ENCODE measurements at places on chromosomes 1 and 21. TPM values are rescaled to one million over a fixed set of nuclear protein-coding genes. Genes with fewer than 3 reads are reported as not detected.

The CFHR5 gene
- total RNA-seq: under 0.01 TPM

The RGS16 gene
- 0.27 TPM for total RNA-seq

The PAQR7 gene
- 25.6 TPM for total RNA-seq

The EPHA2 gene
- total RNA-seq: 0.54 TPM

The HTR6 gene
- total RNA-seq: under 0.01 TPM

The NOTCH2NLA gene
- total RNA-seq: 98.8 TPM

The JUN gene
- 1,199 TPM for total RNA-seq

- DNase-seq: no peak
Measured at GRCh38 chr1:183876309-183876708, 71.4 kb downstream of the RGL1 start.

DNA sequence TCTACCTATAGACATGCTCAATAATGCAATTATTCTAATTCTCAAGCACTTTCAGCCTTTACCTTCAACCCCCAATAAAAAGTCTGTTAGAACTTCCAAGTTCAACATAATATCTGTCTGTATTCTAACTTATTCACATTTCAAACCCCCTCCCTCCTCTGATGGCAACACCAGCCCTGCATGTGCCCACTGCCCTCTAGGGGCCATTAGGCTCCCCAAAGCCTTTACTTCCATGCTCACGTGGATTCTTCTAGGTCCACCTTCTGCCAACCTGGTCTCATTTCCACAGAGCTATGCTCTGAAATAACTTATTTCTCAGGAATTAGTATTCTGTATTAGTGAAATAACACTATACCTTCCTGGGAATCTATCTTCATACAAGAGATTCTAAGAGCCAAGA, 22.2 kb upstream of the KPRP start:
- no peak for DNase-seq

- DNase-seq: peak; percentile 50
Measured at GRCh38 chr1:112674986-112675727, 698 bp downstream of the MOV10 start.

GRCh38 chr1:246773213-246773641, 49.0 kb downstream of the SCCPDH start:
- DNase-seq: no peak

GRCh38 chr1:228007049-228007800, 427 bp downstream of the WNT3A start:
- no peak for DNase-seq

DNA sequence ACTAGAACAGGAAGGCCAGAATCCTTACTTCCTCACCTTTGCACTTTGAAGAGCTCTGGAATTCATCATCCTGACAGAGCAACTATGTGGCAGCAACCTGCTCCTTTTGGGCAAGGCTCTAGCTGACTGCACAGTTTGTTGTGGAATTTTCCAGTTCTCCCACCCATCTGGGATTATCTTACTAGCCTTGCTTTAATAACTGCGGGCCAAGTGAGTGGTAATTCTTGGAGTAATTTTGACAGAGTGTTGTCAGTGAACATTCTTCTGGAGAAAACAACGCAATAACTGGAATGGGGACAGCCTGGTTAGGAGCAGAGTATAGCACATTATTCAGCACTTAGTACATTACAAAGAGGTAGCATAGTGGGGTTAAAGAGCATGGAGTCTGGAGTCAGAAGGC, 75.3 kb downstream of the NTMT2 start:
- DNase-seq: no peak

GRCh38 chr21:15543473-15543872, 186.3 kb upstream of the USP25 start:
- no peak for DNase-seq

GRCh38 chr1:113248494-113248893, 141.8 kb upstream of the MAGI3 start:
- no peak for DNase-seq

GRCh38 chr1:88655685-88656299, 28.3 kb upstream of the PKN2 start:
- peak; percentile 24 for DNase-seq

DNA sequence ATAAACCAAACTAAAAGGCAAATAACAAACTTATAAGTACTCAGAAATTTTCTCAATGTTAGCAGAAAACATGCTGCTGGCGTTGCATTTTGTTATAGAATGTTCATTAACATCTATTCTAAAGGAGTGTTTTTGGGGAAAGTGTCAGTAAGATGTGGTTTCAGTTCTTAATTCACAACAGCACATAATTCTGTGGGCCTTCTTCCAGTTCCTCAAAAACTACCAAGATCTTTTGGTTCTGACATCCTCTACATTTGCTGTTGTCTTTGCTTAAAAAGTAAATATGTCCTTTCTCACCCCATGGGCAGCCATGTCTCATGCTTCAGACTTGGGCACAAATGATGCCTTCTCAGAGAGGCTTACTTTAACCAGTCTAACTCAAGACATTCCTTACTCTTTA, 152.5 kb downstream of the CDC7 start:
- DNase-seq: no peak

DNA sequence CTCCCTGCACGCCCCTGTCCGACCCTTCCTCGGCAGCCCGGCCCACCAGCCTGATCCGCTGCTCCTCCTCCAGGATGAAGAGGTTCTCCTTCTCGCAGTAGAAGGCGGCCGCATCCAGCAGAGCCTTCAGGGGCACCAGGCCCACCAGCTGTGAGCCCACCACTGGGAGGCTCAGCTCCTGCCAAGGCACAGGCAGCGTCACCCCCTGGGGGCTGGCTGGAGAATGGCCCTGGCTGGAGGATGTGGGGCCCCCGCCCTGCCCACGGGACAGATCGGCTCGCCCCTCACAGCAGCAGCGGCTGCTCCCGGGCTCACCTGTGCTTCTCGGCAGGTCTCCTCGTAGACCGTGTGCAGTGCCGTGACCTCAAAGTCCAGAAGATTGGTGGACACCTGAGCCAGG, 5.3 kb downstream of the FTCD start:
- no peak for DNase-seq

DNA sequence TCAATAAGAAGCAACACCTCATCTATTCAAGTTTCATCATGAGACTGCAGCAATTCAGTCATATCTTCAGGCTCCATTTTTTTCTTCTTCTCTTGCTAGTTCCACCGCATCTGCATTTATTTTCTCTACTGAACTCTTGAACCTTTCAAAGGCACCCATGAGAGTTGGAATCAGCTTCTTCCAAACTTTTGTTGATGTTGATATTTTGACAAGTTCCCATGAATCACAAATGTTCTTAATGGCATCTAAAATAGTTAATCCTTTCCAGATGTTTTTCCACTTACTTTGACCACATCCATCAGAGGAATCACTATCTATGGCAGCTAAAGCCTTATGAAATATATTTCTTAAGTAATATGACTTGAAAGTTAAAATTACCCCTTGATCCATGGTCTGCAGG, 434.3 kb downstream of the GPATCH2 start:
- DNase-seq: no peak

DNA sequence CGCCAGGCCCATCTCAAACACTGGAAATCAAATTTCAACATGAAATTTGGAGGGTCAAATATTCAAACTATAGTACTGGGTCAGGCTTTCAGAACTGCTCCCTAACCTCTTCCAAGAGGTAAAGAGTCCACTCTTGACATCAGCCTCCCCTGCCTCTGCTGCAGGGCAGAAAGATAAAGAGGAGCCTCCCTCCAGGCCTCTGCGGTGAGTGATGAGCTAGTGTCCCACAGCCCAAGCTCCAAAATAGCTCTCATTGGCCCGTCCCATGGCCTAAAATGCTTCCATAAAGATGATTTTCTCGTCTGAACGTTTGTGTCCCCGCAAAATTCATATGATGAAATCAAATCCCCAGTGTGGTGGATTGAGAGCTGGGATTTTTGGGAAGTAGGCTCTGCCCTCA, 33.7 kb upstream of the CCSAP start:
- DNase-seq: no peak

DNA sequence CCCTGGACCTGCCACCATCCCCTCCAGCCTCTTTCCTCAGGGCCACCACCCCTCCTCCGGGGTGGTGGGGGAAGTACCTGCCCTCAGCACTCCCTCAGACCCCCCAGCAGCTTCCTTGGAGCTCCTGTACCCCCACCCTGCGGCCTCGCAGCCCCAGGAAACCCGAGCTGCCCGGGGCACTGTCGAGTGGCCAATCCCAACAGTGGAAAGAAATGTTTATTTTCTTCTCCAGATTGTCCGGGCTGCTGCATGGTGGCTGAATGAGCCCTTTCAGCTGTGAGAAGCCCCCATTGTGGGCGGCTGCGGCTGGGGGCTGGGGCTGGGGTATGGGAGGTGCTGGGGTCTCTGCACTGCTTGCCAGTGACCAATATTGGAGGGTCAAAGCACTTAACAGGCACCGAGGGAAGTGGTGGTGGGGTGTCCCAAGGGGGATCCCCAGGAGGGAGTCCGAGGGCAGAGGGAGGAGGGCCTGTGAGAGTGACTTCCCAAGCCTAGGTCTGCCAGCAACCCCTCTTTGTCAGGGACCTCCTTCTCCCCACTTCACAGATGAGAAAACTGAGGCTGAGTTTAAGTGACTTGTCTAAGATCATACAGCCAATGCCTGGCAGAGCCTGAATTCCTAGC, 25.2 kb downstream of the RUNX3 start:
- no peak for DNase-seq

DNA sequence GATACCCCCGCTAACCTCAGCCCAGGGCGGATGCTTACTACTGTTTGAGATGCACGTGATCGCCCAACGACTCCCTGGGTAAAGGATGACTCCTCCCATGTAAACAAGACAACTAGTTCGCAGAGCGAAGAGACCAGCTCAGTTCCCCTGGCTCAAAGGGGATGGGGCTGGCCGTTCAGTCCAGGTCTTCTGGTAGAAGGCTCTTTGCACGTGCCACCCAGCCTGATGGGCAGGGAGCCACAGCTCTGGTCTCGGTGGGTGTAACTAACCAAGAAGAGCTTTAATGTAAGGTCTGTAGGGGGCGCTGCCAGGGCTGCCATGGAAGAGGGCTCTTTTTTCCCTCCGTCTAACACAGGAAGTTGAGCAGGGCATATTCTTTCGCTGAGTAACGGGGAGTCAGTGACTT, 49.4 kb upstream of the PARP1 start:
- peak; percentile 47 for DNase-seq

DNA sequence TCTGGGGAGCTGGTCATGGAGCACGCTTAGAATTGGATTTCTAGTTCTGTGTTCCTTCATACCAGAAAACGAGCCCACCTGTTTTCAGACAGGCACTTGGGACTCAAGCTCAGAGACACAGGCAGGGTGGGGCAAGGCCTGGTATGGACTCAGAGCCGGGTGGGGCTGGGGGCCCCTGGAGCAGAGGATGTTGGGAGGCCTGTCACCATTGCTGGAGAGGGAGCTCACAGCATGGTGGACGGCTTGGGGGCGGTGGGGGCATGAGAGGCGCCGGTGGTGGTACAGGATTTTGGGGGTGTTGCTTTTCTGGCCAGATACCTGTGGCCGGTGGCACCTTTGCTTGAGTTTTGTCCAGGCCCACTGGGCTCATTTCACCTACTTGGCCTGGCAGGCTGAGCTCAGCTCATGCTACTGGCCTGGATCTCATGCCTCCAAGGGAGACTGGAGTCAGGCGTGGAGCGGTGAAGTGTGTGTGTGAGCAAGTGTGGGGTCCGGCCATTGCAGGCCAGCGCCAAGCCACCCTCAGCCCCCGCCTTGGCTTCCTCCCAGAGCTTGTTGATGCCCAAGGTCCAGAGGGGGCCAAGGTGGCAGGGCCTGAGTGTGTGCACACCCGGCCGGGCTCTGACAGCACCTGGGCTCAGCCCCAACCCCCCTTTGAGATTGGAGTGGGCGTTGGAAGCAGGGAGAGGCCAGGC, 8.7 kb downstream of the SLX9 start:
- DNase-seq: no peak

DNA sequence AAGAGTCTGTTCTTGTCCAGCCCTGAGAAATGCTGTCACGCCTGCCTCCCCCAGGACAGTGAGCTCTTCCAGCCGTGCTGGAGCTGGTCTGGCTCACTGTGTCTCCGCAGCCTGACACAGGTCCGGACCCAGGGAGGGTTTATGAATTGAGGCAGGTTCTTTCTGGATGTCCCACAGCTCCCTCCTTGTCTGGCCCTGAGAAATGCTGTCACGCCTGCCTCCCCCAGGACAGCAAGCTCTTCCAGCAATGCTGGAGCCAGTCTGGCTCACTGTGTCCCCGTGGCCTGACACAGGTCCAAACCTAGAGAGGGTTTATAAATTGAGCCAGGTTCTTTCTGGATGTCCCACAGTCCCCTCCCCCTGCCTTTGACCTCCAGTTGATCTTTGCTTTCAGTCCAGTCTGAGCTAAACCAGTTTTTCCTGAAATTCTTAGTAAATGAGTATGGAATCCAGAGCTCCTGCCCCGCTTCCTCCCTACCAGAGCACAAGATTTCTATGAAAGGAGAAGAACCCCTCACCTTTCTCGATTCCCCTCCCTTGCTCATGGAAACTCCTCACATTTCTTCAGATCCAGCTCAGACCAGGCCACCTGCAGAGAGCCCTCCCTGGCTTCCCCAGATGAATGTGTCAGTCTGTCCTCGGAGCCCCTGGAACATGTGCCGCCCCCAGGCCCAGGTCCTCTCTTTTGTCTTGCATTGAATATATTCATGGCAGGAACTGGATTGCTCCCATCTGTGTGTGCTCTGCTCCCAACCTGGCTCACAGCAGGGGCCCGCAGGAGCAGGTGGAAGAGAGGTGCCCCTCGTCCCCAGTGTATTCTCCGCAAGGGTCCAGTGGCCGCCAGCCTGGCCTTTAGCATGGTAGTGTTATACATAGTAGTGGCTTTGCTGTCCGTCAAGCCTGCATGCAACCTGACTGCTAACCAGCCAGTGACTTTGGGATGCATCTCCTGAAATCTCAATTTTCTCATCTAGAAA, 116.3 kb downstream of the EPHB2 start:
- no peak for DNase-seq

GRCh38 chr1:202572867-202573266, 137.4 kb downstream of the SYT2 start:
- no peak for DNase-seq

DNA sequence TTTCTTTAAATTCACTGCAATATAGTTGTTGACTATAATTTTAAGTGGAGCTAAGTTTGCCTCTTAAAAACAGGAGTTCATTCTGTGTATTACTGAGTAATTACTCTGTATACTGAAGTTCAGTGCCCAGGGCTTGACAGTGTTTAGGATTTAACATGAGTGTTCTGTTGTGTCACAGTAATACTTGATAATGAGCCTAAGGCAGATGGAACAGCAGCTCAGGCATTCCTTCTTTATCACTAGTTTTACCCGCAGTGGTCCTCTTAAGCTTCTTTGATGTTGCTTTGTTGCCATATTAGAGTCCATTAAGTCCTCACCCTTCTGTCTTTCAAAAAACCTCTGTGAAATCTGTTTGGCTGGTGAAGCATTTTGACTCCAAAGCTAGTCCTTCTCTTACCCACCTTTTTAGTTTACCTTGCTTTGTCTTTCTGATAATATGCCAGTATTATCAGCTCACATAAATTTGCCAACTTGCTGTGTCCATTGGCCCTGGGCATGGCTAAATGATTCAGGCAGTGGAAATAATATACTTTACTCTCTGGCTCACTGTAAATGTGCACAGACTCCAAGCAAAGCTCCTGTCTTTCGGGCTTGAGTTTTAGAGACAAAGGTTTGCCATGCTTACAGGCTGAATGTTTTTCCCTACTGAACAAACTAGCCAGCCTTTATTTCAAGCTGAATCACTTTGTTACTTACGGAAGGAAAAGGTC, 17.7 kb downstream of the HIPK1 start:
- DNase-seq: no peak
